Liver (tissue), 10 donors: ENCODE measurements at places on chromosomes 1 and 21. TPM values are rescaled to one million over a fixed set of nuclear protein-coding genes. Genes with fewer than 3 reads are reported as not detected.

Gene OR2L8
- total RNA-seq = 0.09 TPM

Gene GPR161
- total RNA-seq = 1.1 TPM

Gene PGLYRP4
- not detected for total RNA-seq

- H3K27ac ChIP-seq = no peak overlapping the region
- no peaks in the 10 kb centered on the region for H3K36me3 ChIP-seq
Measured at GRCh38 chr1:17078991-17079868, 25.4 kb upstream of the SDHB start.

DNA sequence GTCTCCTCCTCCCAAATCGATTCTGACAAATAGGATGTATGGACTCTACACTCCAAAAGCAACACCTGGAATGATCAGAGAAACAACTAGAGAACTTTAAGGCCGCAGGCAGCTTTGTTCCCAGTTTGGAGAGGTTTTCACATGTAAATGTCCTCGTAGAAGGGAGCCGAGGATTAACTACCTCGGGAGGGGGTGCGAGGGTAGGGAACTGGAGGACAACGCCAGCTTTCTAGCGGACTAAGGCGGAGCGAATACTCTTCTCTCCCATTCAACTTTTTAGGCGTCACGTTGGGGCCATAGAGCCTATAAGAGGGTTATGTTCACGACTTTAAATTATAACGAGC, 1.2 kb downstream of the SCAF4 start:
- no peaks in the 10 kb centered on the region for H3K27me3 ChIP-seq
- H3K4me3 ChIP-seq = peak overlapping the region; percentile 100
- peaks cover 46% of the 10 kb centered on the region for H3K4me1 ChIP-seq
- DNase-seq = no peak
- H3K27ac ChIP-seq = peak overlapping the region; percentile 92

DNA sequence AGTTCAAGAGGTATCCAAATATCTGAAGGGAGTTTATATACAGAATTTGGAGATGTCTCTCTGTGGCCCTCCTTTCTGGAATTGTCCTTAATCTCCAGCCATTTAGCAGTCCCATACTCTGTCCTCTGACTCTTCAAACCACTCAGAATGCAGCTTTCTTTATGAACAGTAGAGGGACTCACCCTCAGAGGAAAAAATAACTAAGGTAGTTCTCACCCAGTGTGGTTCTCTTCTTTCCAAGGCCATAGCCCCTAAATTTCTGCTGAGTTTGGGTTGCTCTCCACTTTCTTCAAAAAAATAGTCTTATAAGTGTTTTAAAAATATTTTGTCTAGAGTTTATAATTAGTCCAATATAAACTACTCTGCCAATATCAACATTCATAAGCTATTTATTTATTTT, 369.7 kb downstream of the MATN1 start:
- H3K4me3 ChIP-seq = no peak overlapping the region
- no peak overlapping the region for H3K27ac ChIP-seq
- no peaks in the 10 kb centered on the region for H3K36me3 ChIP-seq
- no peaks in the 10 kb centered on the region for H3K27me3 ChIP-seq

DNA sequence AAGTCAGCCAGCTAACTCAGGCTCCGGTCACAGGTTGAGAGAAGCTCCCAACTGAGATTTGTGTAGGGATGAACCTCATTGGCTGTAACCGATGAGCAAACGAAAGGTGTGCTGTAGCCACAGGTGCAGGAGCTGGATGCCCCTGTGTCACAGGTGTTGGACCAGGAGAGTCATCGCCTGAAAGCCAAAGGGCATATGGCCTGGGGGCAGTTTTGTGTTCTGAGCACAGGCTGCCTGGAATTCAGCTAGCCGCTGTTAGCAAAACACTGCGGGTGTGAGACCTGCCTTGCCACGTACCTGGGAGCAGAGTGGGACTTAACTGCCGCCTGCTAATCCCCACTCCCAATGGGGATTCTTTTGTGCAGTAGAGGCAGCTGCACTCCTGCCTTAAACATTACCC, 55.3 kb downstream of the NEK7 start:
- H3K4me3 ChIP-seq = no peak overlapping the region
- H3K4me1 ChIP-seq = no peaks in the 10 kb centered on the region
- H3K27ac ChIP-seq = no peak overlapping the region
- H3K36me3 ChIP-seq = peaks cover 5% of the 10 kb centered on the region
- no peak for DNase-seq

DNA sequence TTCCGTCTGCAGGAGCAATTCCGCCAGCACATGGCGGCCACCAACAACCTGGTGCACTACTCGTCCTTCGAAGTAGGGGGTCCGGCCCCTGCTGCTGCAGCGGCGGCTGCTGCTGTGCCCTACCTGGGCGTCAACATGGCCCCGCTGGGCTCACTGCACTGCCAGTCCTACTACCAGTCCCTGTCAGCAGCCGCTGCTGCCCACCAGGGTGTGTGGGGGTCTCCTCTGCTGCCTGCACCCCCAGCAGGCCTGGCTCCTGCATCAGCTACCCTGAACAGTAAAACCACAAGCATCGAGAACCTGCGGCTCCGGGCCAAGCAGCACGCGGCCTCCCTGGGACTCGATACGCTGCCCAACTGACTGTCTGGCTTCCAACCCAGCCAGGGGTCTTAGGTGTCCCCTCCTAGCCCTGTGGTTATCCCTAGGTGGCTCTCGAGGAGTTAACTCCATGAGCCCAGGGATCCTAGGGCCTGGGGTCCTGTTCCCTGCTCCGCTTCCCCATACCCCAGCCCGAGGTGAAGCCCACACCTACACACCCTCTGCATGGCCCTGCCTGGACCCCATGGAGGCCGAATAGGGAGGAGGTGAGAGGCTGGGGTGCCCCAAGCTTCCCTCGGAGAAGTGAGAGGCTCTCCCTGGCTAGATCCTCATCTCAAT, 22.6 kb downstream of the DMBX1 start:
- H3K36me3 ChIP-seq = no peaks in the 10 kb centered on the region
- H3K27ac ChIP-seq = no peak overlapping the region
- no peak for DNase-seq
- H3K4me1 ChIP-seq = no peaks in the 10 kb centered on the region
- no peaks in the 10 kb centered on the region for H3K27me3 ChIP-seq
